ENCODE measurements at places on chromosomes 13 and 19. TPM values are rescaled to one million over a fixed set of nuclear protein-coding genes. Genes with fewer than 3 reads are reported as not detected.
A peak's percentile ranks its signal among the peaks of the same experiment; 100 is the strongest.

Gene TDRD12
- 0.36 TPM for total RNA-seq

DNA sequence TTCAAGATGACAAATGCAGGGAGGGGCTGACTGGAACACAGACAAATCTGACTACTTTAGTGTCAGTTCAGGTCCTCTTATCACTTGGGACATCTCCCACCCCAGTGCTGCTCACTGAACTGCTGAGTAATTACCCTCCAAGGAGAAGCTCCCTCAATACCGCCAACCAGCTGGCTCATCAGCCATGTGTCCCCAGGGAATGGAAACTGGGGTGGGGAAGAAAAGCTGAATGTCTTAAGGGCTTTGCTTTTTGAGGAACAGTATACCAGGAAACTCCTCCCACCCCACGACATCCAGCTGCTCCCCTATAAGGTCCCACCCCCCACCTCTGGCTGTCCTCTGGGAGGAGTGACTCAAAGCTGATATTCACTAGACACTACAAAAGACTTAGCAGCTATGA, 2.0 kb downstream of the ZNF823 start:
- no peak for DNase-seq

Gene TRIP10
- 4.0 TPM for total RNA-seq

- no peak for DNase-seq
Observed at GRCh38 chr13:73231471-73231870, 172.7 kb downstream of the KLF5 start.

- no peak for DNase-seq
Observed at GRCh38 chr13:31311921-31312320, 112.1 kb downstream of the B3GLCT start.

Gene PEAK3
- not detected for total RNA-seq

DNA sequence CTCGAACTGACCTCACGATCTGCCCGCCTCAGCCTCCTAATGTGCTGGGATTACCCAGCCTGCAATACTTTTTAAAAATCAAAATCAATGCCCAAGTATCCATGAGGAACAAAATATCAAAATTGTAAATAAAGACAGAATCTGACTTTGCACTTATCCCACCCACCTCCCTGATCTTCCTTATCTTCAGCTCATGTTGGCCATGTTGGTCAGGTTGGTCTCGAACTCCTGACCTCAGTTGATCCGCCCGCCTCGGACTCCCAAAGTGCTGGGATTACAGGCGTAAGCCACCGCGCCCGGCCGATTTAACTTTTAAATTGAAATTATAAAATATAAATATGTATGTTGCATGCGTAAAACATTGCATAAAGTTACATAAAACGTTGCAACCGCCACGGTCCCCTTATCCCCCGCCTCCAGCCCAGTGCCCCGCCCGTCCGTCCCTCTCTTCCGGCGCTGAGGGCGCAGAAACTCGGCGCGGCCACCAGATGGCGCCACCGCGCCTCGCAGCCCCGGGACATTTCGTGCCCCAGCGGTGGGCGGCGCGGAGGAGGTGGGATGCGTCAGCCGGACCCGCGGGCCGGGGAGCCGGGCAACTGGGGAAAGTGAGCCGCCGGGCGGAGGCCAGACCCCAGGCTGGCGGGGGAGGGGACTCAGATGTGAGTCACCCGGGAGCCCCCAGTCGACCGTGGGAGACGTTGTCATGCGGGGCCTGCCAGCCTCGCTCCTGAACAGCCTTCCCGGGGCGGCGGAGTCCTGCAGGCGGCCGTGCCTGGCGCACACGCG, 1.5 kb upstream of the GADD45B start:
- DNase-seq = peak; percentile 84

- no peak for DNase-seq
Observed at GRCh38 chr13:81058211-81058915, 717.4 kb upstream of the SPRY2 start.

GRCh38 chr19:45528149-45528743, 21.0 kb downstream of the VASP start:
- no peak for DNase-seq

Gene TNFSF9
- total RNA-seq = 2.7 TPM

GRCh38 chr19:4477034-4477801, 5.1 kb downstream of the HDGFL2 start:
- no peak for DNase-seq

Gene KLK13
- total RNA-seq = not detected

Gene MAB21L1
- not detected for total RNA-seq

Gene HCN2
- total RNA-seq = 0.93 TPM

Gene CACNG6
- total RNA-seq = not detected

GRCh38 chr19:10724573-10725071, 6.7 kb downstream of the DNM2 start:
- no peak for DNase-seq

- no peak for DNase-seq
Observed at GRCh38 chr13:80737513-80737912, 396.6 kb upstream of the SPRY2 start.

GRCh38 chr13:107770541-107770940, 444.8 kb downstream of the LIG4 start:
- DNase-seq = no peak

GRCh38 chr13:48652851-48653471, 768 bp upstream of the CYSLTR2 start:
- DNase-seq = no peak

Gene S1PR5
- 4.6 TPM for total RNA-seq

GRCh38 chr19:13887517-13887916, 10.6 kb downstream of the NANOS3 start:
- DNase-seq = no peak

DNA sequence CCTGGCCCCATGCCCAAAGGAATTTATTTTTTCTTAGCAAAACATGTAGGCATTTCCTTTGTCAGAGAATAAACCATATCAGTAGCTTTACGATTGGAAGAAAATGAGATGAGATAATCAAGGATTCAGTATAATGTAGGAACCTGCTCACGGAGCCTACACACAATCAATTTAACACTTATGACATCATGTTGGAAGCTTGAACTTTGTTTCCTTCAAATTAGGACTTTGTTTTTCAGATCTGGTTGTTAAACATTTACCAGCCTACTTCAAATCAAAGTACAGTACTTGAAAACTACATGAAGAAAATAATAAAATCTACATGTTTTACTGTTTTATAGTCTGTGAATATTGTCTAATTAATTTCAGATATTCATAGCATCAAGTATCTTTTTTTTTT, 639.0 kb upstream of the ATXN8OS start:
- DNase-seq = no peak

DNA sequence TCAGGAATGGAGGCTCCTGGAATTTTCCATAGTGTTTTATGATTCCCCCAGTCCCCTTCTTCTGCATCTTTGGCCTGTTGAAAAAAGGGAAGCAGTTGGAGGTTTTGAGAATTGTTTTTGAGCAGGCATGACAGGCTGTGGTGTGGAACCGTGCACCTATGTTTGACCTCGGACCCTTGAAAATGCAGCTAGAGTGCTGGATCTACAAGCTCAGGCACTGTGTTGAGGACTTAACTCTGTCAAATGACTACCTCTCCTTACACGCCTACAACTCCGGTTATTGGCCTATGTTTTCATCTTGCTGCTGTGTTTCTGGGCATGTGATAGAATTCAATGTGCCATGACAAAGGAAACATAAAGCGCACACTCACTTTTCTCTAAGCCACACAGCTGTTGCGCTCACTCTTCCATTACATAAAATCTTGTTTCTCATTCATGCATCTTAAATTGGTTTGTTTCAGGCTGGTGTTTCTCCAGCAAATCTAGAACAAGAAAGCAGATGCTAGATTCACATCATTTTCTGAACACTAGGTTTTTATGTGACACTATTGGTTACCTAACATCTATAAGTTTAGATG, 616.6 kb downstream of the FGF9 start:
- no peak for DNase-seq

DNA sequence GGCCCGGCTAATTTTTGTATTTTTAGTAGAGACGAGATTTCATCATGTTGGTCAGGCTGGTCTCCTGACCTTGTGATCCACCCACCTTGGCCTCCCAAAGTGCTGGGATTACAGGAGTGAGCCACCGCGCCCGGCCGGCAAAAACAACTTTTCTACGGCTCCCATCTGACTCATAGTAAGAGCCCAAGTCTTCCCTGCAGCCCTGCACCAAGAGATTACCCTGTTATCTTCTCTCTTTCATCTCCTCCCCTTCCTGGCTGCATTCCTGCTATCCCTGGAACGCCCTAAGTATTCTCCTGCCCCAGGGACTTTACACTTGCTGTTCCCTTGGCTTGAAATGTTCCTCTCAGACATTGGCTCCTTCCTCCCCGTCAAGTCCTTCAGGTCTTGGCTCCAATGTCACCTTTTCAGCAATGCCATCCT, 6.6 kb downstream of the AP2S1 start:
- no peak for DNase-seq

- DNase-seq = no peak
Observed at GRCh38 chr19:44957526-44957925, 2.3 kb downstream of the CLPTM1 start.

Gene NCR1
- total RNA-seq = 3.3 TPM

Gene PCDH8
- total RNA-seq = not detected

- peak; percentile 85 for DNase-seq
Observed at GRCh38 chr19:14030997-14031718, 404 bp upstream of the IL27RA start.

DNA sequence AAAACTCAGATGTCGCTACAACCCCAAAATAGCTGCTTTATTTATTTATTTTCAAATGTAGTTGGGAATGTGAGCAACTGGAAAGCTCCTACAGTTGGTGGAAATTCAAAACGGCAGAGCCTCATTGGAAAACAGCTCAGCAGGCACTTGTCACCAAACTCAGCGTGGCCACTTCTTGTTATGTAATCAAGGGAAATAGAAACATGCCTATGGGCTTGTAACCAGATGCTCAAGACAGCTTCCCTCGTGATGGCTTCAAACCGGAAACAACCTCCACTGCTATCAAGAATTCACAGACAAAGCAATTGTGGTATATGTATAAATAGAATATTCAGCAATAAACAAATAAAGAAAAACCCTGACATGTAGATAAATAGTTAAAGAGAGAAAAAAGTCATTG, 627.8 kb upstream of the SLC10A2 start:
- no peak for DNase-seq

DNA sequence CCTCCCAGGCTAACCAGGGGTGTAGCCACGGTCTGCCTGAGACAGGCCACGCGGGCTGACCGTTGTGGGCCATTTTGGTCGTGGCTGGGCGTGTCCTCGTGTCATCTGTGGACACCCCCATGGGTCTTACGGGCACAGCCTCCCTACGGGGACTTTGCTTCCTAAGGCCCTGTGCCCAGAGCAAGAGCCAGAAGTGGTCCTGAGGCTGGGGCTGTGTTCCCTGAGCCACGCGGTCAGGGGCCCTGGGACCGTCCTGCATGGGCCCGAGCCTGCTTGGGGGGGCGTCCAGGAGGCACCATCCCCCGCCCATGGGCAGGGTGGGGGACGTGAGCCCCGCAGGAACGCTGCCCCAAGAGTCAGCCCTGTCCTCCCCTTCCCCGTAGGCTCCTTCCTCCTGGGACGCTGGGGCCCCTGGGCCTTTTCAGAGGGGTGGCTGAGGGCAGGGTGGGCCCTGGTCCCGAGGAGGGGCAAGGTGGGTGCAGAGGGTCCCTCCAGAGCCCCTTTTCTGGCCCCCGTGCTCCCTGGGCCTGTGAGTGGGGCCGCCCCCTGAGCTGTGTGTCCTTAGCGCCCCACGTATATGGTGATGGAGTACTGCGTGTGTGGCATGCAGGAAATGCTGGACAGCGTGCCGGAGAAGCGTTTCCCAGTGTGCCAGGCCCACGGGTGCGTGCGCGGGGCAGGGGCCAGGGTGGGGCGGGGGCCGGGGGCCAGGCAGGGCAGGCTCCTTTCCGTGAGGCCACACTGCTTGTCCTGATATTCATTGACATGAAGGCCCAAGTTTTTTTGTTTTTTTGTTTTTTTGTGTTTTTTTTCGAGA, 13.4 kb downstream of the STK11 start:
- DNase-seq = no peak

DNA sequence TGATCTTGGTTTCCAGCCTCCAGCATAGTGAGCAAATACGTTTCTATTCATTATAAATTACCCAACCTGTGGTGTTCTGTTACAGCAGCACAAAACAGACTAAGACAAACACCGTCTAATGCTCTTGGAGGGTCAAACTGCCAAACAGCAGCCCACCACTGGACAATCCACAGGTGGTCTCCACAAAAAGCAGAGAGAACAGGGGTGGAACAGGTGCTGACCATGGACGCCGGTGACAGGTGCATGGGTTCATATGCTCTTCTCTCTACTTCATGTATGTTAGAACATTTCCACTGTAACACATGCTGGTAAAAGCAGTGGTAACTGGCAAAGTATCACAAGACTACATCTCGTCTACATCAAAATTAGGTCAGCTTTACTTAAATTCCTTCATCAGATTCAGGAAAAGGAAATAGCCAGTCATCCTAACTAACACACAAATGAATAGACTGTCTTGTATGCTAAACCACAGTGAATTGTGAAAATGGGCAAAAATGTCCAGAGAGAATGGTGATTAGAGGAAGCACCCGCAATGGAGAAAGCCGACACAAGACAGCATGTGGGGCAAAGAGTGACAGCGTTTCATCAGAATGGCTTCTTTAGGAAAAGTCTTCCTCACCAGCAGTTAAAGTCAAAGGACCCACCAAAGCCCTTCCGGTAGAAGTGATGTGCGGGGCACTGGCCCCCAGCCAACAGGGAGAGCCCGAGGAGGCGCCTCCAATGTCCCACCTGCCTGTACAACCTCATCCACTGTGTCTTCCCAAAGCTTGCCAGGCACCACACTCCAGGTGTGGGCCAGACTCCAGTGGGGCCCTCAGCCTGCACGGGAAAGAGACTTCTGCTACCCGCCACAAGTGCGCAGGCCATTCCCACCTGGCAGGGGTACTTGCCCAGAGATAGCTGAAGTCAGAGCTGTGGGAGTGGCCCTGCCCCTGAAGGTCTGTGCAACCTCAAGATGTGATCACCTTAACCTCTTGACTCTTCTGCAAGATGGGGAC, 6.5 kb downstream of the CARS2 start:
- DNase-seq = no peak

Gene ARHGAP35
- 32.8 TPM for total RNA-seq

Gene IGFL3
- not detected for total RNA-seq

DNA sequence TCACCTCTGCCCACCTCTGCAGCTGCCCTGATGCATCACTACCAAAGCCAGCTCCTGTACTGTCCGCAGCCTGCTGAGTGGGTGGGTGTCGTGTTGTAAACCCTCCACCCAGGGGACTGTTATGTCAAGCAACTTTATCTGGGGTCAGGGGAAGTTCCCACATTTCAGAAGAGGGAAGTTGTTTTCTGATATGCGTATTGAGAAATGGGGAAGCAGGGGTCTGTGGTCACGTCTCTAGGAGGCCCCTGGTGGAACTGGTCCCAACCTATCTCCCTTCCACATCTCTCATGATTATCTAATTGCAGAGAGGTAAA, 31.2 kb downstream of the CLEC17A start:
- no peak for DNase-seq

Gene GRWD1
- 31.4 TPM for total RNA-seq
